ENCODE measurements at places on chromosomes 7 and 10.

DNA sequence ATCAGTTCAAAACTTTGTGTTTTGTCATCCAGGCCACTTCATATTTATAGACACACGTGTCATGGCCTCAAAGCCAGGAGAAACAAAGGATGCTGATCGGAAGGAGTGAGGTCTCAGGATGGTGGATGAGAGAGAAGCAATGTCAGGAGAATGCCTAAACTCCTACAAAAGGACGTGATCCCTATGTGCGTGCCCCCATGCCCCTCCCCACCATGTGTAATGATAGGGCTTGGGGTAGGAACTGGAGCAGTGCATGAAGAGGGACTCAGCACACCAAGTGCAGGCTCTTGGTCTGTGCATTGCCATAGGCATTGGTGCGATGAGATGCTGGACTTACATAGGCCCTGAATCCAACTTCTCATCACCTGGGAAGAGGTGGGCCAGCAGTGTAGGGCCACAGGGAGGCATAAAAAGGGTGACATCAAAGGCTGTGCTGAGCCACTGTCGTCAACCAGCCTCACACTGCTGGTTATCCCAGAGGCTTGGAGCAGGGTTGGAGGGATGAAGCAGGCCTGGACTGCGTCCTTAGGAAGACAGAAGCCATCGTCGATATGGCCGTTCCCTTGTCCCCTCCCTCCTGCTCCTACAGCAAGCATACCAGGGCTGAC lies 46.9 kb upstream of the GDF10 start:
- no peak for DNase-seq

DNA sequence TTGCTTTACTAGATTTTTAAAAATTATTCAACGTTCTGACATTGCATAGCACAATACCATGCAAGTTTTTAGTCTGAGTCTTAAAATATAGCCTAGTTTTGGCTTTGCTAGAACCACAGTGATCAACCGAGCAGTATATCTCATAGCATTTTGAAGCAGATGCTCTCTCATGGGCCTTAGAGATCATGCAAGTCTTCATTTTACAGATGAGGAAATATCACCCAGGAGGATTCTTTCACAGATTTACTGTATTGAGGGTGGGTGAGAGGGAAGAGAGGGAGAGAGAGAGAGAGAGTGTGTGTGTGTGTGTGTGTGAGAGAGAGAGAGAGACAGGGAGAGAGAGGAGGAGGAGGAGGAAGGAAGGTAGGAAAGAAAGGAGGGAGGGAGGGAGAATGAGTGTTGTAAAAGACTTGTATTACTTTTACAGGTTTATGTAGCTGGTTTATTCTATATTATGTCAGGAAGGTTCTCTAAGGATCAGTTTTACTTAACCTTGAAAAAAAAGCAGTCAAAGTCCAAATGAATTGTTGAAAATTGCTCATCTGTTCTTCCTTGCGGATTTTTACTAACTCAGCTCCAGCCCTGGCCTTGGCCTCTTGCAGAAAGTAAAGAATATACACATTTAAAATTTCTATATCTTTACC lies 14.2 kb upstream of the NPTX2 start:
- DNase-seq = no peak

- DNase-seq = no peak
Observed at GRCh38 chr7:92880212-92881090, 44.1 kb upstream of the CDK6 start.

- no peak for DNase-seq
Observed at GRCh38 chr7:88522771-88523293, 216.1 kb upstream of the STEAP4 start.

GRCh38 chr7:50069613-50070012 lies 23.4 kb downstream of the ZPBP start:
- DNase-seq = no peak

Data from stimulated activated CD4-positive, alpha-beta T cell treated with anti-CD3 and anti-CD28 coated beads, Interleukin-2, amount 100 ng/mL, for 48 hours (primary cell).